Bronchial smooth muscle cell (primary cell): ENCODE measurements at places on chromosomes 16 and 17. TPM values are rescaled to one million over a fixed set of nuclear protein-coding genes. Genes with fewer than 3 reads are reported as not detected.

The SMIM36 gene
- total RNA-seq: not detected in 2 replicates

The ADORA2B gene
- 12.9 and 22.0 TPM in 2 replicates for total RNA-seq

The CLEC18A gene
- total RNA-seq: under 0.01 and 0.52 TPM in 2 replicates

The ZSCAN10 gene
- not detected in 2 replicates for total RNA-seq

The GPRC5B gene
- 10.9 and 48.9 TPM in 2 replicates for total RNA-seq

The CASKIN2 gene
- total RNA-seq: 3.8 and 4.9 TPM in 2 replicates

The VTN gene
- total RNA-seq: 0.09 TPM in 1 of 2 replicates, not detected in the other

The SPATA20 gene
- total RNA-seq: 58.0 and 67.0 TPM in 2 replicates

The KRT12 gene
- not detected in 2 replicates for total RNA-seq

The SDK2 gene
- total RNA-seq: under 0.01 TPM in 2 replicates

The TP53TG3 gene
- 0.52 TPM in 1 of 2 replicates, not detected in the other for total RNA-seq
